ENCODE measurements at places on chromosomes 7 and 10.

DNA sequence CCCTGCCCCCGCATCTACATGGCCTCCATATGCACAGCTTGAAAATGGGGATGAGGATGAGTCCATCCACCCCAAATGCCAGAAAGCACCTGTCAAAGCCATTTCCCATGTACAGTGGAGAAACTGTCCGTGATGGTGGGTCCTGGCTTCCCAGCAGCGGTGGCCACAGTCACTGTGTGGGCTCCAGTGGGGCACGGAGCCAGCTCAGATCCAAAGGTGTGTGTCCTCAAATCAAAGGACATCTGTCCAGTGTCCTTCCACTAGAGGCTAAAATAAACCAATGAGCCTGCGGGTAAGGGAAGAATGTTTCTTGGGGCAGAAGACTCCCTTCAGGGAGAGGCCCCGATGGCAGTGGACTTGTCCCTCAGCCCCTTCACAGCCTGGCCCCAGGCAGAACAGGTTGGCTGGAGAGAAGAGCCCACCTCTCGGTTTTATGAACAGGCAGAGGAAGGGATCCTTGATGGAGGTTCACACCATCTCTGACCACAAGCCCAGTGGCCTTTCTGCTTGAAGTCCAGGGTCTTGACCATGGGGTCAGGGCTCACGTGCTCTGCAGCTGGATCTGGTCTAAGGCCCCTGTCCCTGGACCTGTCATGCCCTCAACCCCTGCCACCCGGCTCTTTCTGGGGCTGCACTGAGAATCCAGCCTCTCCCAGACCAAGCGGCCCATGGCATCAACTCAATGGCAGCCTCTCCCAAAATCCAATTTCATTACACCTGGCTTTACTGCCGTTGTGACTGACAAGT, 106.9 kb downstream of the TCERG1L start:
- DNase-seq: no peak

GRCh38 chr7:79933144-79933543, 201.5 kb upstream of the GNAI1 start:
- DNase-seq: no peak

GRCh38 chr10:28924717-28925116, 247.4 kb downstream of the BAMBI start:
- no peak for DNase-seq

DNA sequence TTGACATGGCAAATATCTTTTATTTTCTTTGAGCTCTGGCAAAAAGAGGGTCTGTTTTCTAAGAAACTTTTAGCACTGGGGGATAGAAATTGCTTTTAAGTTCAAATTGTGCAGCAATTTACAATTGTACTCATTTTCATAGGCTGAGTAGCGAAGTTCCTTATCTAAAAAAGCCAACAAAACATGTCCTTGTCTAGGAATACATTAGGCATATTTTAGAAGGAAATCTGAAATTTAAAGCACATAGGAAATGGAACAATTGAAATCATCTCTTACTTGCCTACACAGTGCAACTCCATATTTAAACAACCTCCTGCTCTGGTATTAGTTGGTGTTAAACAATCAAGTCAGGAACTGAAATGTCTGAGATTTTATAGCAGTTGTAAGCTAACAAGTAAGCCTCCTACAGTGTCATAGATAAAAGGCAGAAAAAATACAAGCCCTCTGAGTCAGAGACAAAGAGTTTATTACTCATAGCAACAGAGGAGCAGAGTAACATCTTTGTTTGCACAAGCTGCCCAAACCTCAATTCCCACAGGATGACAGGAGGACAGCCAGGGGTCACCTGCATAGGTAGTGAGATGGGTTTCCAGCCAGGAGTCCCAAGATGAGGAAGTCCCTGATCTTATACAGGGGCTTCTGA, 280.2 kb upstream of the HGF start:
- no peak for DNase-seq

- DNase-seq: peak; percentile 40
These were observed 573.9 kb downstream of the TCERG1L start for GRCh38 chr10:130737621-130738020.

Data from DND-41 (cell line).